Fibroblast of gingiva (primary cell): ENCODE measurements at places on chromosomes 5 and 9.

GRCh38 chr9:131179561-131180219, 54.3 kb downstream of the NUP214 start:
- DNase-seq: peak; percentile 76

- peak; percentile 10 for DNase-seq
Observed at GRCh38 chr5:120655828-120656435, 191.8 kb downstream of the PRR16 start.

DNA sequence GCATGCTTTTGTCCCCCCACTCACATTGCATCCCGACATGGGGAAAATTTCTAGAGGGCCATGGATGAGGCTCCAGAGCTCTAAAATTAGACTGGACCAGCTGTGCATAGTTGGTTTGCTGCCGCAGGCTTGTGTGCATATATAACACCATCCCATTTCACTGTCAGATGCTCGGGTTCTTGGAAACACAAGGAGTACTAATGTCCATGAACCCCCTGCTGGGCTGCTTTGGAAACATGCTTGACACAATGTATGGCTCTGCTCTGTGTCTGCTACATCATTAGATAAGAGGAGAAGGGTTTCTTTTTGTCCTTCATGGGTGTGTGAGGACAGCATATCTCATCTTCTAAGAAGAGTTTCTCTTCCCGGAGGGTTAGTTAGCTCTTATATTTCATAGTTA, 292.1 kb upstream of the RORB start:
- DNase-seq: no peak

GRCh38 chr5:88768411-88768810, 114.6 kb downstream of the MEF2C start:
- no peak for DNase-seq

- DNase-seq: no peak
Observed at GRCh38 chr9:136714893-136715274, 2.5 kb downstream of the DIPK1B start.

GRCh38 chr9:14692470-14693250, 572 bp downstream of the ZDHHC21 start:
- DNase-seq: no peak

DNA sequence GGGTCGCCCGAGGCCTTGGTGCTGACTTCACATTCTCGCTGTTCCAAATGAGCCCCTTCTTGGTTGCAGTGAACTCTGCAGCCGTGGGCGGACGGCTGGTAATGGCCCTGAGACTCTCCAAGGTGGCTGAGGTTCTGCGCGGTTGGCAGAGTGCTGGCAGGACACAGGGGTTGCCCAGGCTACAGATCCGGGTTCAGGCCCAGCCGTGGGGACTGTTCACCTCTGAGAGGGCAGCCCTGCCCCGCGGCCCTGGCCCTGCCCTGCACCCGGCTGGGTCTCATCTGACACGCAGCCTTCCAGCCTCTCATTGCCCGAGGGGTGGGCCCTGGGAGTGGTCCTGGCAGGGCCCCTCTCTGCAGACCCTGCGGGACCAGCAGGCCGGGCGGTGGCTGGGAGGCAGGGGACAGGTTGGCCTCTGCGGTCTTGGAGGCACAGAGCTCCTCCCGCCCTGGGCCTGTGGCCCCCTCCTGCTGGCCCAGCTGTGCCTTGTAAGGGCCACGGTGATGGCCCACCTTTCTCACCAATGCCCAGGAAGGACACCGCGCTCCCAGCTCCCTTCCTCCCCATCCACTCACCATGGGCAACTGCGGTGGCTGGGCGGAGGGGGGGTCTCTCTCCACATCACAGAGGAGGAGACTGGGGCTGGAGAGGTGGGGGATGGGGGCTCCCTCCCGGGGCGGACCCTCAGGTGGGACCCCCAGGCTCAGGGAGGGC, 51.6 kb downstream of the AHRR start:
- no peak for DNase-seq

GRCh38 chr5:50447228-50447627, 6.1 kb upstream of the EMB start:
- no peak for DNase-seq
